ENCODE measurements at places on chromosomes 12 and 14.

DNA sequence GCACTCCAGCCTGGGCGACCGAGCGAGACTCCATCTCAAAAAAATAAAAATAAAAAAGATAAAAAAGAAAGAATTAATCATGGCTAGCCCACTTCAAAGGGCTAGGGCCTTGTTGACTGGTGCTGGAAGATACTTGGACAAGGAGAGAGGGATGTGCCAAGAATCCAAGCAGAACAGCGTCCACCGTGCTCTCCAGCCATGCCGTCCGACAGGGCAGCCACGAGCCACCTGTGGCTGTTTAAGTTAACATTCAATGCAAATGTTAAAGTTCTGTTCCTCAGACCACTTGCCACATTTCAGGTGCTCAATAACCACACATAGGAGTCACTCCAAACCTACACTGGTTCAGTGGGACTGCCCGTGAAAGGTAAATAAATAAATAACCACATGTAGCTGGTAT is 21.4 kb downstream of the SLC6A13 start:
- no peak for DNase-seq

GRCh38 chr12:75665216-75665615 is 153.8 kb upstream of the KRR1 start:
- no peak for DNase-seq

- DNase-seq: peak; percentile 24
Measured at GRCh38 chr14:44803239-44803905, 158.4 kb downstream of the KLHL28 start.

DNA sequence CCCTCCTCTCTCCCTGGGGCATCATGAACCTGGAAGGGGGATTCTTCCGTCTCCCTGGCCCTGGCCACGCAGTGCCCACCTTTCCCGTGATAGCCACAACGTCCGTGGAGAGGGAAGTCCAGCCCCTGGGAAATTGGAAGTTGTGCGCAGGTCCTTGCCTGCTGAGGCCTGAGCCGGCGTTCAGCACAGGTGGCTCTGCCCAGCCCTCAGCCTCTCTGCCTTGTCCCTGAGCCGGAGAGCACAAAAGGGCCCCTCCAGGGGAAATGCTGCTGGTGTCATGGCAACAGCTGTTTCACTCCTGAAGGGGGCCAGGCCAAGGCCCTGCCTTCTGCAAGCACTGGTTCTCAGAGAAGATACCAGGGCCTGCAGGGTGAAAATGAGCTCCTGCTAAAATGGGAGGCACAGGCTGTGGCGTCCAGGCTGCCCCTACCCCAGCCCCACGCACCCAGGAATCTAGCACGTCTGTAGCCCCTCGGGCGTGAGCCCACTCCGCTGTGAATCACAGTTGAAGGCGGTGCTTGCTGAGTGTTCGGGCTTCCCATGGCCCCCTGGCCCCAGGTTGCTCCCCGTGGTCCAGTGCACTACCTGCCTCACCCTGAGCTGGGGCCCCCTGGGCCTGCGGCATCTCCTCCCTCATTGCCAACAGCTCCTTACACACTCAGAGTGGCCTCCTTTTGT is 149.4 kb downstream of the ADGRD1 start:
- DNase-seq: no peak

GRCh38 chr12:95178136-95178535 is 39.1 kb downstream of the FGD6 start:
- no peak for DNase-seq

DNA sequence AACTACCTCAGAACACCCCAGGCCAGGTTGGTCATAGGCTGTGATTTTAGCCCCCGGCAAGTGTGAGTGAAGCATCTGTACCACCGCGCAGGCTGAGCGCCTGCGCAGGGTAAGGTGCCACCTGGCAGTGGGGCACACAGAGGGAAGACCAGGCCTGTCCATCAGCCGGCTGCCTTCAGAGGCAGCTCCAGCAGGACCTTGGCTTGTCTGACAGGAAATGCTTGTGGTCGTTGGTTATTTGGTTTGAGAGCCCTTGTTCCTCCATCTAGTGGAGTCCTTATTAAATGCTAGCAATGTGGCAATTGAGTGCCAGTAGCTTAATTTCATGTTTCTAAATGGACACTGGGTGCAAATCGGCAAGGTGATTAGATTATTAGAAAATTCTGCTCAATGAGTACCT is 27.5 kb downstream of the SLC25A29 start:
- no peak for DNase-seq

- DNase-seq: no peak
Measured at GRCh38 chr14:99915305-99916090, 122.3 kb downstream of the EML1 start.

GRCh38 chr12:103085541-103085940 is 128.1 kb downstream of the ASCL1 start:
- DNase-seq: no peak

- DNase-seq: no peak
Measured at GRCh38 chr12:51862947-51863346, 14.4 kb upstream of the FIGNL2 start.

DNA sequence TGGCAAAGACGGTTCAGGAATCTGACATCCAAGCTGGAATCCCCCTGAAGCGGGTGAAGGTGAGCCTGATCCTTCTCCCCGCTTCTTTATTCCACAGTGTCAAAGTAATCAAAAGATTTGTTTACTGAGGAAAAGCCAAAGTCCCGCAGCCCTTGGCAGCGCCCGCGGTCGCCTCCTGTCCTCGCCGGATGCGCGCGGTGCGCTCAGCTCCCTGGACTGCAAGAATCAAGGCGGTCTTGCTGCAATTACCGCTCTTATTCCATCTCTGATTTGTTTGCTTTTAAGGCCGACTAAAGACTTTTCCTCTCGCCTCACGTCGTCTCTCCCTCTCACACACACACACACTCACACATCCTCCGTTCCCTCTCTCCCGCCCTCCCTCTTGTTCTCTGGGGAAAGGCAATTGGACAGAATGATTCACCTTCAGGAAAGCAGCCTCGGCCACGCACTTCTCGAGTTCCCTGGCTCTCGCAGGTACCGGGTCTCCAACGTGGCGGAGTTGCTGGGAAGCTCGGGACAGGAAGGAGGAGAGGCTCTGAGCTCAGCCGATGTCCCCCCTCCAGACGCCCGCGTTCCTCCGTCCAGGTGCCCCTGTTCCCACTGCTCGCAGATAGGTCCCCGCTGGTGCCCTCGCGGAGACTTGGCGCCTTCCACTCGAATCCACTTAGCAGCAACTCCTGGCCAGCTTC is 68.6 kb upstream of the USP15 start:
- no peak for DNase-seq

- no peak for DNase-seq
Measured at GRCh38 chr12:101068836-101069235, 141.2 kb downstream of the SLC5A8 start.

- DNase-seq: no peak
Measured at GRCh38 chr14:62914025-62914424, 131.2 kb downstream of the KCNH5 start.

- no peak for DNase-seq
Measured at GRCh38 chr12:108548954-108549521, 11.9 kb downstream of the SART3 start.

- no peak for DNase-seq
Measured at GRCh38 chr14:90641168-90641567, 175.1 kb downstream of the TTC7B start.

GRCh38 chr12:91074851-91075250 is 17.0 kb upstream of the KERA start:
- DNase-seq: no peak

- no peak for DNase-seq
Measured at GRCh38 chr12:25859976-25860375, 98.5 kb upstream of the RASSF8 start.

DNA sequence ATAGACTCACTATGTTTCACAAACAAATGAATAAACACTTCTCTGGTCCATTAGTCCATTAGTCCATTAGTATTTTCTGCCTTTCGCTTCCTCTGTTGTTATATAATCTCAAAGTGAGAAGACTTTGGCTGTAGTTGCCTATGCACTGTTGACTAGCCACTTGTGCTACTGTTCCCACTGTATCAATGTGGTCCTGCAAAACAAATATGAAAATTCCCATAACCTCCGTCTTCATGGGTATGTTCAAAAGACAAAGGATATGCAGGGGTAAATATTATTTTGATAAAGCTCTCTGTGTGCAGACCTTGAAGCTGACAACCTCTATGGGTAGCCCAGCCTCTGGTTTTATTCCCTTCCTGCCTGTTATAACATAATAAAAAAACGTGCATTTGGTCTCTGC is 77.8 kb downstream of the DIO2 start:
- DNase-seq: no peak

GRCh38 chr14:58587271-58587670 is 50.5 kb upstream of the DACT1 start:
- DNase-seq: no peak

- no peak for DNase-seq
Measured at GRCh38 chr14:28502517-28502916, 264.1 kb upstream of the FOXG1 start.

DNA sequence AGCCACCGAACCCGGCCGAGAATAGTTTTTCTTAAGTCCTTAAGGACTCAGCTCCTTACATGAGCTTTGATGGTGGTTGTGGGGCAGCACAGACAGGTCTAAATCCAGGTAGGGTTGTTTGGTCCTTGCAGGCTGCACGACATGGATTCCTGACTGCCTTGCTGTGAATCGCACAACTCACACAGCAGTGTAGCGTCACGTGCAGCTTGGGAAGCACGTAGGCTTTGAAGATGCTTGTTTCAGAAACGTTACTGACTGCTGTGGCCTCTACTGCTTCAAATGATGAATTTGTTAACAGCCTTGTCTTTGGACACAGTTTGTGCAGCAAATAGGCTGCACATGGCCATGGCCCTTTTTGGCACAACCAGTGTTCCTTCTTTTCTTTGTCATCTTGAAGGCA is 29.9 kb downstream of the ZBTB42 start:
- no peak for DNase-seq

All from SHP77 (cell line).